ENCODE measurements at places on chromosomes 3 and 15.

- DNase-seq: no peak
Measured at GRCh38 chr15:78768531-78769408, 42.5 kb downstream of the ADAMTS7 start.

DNA sequence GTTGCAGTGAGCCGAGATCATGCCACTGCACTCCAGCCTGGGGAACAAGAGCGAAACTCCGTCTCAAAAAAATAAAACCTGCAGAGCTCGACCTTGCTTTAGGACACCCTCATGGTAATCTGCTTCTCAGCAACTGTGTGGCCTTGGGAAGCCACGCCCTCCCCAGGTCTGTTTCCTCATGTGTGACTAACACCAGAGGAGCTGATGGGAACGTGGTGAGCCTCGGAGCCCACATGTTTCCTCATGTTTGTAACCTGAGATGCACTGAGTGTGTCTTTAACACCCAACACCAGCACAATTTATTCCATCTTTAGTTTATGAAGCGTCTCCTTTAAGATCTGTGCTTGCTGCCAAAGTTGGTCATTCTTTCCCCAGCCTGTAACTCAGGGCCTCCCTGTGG, 142.8 kb downstream of the OCA2 start:
- DNase-seq: no peak

DNA sequence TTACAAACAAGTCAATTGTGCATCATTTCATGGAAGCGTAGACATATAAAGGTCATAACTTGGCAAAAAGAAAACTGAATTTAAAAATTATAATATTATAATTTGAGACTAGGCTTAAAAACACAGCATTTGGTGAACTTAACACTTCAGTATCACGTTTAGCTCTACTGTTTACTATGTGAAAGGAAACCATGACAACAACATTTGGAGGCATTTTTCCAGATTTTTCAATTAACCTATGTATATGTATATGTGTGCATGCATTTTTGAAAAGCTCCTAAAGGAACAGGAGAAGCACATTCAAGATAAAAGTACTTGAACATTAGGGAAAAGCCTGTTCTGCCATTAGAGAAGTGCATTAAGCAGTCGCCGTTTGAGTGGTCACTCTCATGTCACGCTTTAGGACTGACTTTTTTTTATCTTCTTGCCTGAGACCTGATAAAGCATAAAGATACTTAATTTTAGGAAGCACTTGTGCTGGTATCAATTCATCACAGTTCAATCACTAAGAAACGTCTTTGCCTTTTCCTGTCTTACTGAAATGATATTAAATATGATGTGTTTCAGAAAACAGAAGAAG, 156.0 kb downstream of the NAALADL2 start:
- no peak for DNase-seq

GRCh38 chr3:52693071-52693470, 7.2 kb downstream of the GNL3 start:
- DNase-seq: no peak

DNA sequence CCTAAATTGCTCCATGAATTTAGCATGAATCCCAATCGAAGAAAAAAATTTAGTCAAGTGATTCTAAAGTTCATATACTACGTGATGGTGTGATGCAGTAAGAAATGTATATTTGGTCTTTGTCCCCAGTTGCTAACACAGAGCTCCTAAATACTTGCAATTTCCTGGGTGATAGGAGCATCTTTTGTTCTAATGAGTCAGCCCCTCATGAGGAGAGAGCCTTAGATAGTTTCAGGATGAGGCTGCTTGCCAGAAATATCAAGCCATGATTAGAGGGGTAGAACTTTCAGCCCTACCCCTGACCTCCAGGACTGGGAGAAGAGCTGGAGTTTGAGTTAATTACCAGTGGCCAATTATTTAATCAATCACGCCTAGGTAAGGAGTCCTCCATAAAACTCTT, 170.2 kb downstream of the PDE8A start:
- no peak for DNase-seq

DNA sequence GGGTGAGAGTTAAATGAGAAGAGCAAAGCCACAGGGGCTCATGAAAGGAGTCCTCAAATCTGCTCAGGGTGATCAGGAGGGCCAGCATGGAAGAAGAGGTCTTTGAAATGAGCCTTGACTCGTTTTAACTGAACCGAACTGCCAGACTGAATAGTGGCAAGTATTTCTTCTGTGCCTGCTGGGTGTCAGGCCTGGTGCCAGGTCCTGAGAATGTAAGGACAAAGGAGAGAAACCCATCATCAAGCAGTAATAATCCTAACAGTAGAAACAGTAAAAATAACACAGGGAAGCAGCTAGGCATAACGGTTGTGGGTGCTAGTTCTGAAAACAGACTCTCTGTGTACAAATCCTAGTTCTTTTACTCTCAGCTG, 40.4 kb upstream of the SMAD3 start:
- peak; percentile 30 for DNase-seq

- no peak for DNase-seq
Measured at GRCh38 chr3:188282871-188283270, 128.9 kb downstream of the LPP start.

DNA sequence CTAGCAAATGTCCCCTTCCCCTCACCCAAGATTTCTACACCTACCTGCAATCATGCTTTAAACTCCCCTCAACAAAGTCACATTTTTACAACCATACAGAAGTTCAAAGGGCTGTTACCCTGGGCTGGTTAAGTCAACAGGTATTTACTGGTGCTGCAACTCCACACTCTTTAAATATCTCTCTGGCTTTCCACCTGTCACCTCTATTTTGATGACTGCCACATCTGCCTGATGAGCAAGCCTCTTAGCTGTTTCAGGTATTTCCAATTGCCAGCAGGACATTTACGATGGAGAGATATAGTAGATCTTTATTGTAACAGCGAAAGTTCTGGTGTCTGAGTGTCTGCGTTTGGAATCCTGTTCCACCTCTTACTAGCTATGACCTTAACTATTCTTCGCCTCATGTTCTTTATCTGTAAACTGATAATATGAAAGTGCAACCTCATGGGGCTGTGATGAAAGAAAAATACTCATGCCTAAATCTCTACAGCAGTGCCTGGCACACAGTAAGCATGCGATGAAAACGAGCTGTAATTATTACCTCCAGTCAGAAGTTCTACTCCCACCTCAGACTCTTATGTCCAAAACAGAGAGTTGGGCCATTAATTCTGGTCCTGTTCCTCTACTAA, 44.2 kb upstream of the TPM1 start:
- DNase-seq: no peak

- peak; percentile 2 for DNase-seq
Measured at GRCh38 chr15:44222478-44222877, 27.4 kb upstream of the FRMD5 start.

DNA sequence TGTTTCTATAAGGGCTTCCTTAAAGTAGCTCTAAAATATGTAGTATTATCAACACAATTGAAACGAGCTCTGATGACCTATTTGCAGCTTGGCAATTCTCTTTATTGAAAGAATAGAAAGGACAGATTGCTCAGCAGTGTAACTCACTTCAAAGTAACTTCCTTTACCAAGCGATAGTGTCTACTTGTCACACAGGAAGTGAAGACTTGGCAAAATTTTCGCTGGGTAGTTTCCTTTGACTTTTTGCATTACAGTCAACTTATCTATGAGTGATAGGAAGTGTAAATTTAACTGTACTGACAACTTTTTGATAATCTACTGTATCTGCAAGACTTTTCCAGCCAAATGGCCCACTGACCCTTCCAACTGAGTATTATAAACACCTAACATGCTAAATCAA, 22.8 kb downstream of the SLC9A9 start:
- DNase-seq: peak; percentile 65

GRCh38 chr3:119626196-119626595, 28.5 kb downstream of the PLA1A start:
- DNase-seq: peak; percentile 21

GRCh38 chr3:148101061-148101460, 596.6 kb upstream of the AGTR1 start:
- no peak for DNase-seq

DNA sequence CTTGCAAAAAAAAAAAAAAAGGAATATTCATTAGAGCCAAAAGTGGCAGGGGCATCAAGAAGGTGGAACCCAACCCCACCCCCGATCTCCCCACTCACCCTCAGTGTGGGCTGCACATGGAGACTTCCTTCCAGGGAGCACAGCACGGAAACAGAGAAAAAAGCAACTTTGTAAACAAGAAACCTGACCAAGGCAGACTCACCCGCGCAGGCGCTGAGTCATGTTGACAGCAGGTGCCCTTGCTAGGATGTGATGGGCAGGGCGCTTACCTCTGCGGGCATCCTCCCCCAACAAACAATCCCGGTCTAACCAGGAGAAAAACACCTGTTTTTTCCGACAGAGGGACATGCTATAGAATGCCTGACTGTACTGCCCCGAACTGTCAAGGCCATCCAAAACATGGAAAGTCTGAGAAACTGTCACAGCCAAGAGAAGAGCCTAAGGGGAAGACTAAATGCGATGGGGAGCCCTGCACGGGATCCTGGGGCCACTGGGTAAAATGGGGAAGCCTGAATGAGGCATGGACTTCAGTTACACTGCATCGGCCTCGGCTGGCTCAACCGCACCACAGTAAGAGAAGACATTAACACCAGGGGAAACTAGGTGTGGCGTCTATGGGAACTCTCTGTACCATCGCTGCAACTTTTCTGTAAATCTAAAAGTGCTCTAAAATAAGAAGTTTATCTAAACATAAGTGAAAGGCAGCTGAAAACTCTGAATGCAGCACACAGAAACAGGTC, 66.7 kb upstream of the GATA2 start:
- DNase-seq: no peak

GRCh38 chr3:30252474-30252873, 353.9 kb upstream of the TGFBR2 start:
- no peak for DNase-seq

DNA sequence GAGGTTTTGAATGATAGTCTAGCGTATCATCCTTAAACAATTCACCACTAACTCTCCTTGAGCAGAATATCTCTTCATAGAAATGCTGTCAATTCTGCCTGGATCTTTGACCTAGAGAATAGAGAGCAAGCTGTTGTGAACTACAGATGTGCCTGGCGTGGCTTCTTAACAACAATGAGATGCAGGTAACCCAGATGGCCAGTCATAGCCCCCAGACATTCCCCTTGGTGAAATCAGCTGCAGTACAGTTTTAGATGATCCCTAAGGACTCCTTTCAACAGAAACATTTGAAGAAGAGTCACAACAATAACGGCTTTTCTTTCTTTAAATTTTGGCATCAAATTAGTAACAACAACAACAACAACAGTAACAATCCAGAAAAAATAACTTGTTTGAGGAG, 1041.3 kb downstream of the ROBO1 start:
- DNase-seq: no peak

DNA sequence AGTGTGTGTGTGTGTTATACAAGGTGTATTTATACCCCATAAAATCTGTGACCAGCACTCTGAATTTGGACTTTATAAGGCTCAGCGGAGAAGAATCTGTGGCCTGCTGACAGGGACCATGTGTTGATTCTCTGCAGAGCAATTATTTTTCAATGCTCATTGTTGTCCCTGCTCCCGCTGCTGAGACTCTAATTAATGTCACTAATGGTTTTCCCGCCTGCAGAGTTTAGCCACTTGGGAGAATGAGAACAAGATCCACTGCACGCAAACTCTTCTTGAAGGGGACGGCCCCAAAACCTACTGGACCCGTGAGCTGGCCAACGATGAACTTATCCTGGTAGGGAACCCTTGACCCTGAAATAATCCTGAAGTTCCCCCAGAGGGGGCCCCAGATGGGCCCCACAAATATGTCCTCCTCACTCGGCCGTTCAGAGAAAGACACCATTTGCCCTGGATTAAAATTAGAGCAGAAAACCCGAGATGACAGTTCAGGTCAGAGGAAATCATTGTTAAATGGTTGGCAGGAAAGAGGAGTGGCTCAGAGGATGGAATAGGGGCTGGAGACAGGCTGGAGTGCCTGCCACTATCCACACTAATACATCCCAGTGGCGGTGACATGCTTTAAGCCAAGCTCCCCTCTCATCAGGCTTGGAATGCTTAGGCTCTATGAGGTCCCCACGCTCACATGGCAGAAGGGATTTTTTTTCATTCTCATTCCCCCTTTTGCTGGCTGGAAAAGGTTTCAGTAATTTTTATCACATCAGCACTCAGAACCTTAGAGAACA, 3.3 kb downstream of the CRABP1 start:
- DNase-seq: no peak

- no peak for DNase-seq
Measured at GRCh38 chr3:59127071-59127470, 77.2 kb upstream of the CFAP20DC start.

- no peak for DNase-seq
Measured at GRCh38 chr3:192022412-192022811, 561.4 kb downstream of the PYDC2 start.

GRCh38 chr15:76582550-76582949, 246.0 kb downstream of the ISL2 start:
- DNase-seq: no peak

- DNase-seq: no peak
Measured at GRCh38 chr3:173916799-173917198, 519.3 kb downstream of the NLGN1 start.

DNA sequence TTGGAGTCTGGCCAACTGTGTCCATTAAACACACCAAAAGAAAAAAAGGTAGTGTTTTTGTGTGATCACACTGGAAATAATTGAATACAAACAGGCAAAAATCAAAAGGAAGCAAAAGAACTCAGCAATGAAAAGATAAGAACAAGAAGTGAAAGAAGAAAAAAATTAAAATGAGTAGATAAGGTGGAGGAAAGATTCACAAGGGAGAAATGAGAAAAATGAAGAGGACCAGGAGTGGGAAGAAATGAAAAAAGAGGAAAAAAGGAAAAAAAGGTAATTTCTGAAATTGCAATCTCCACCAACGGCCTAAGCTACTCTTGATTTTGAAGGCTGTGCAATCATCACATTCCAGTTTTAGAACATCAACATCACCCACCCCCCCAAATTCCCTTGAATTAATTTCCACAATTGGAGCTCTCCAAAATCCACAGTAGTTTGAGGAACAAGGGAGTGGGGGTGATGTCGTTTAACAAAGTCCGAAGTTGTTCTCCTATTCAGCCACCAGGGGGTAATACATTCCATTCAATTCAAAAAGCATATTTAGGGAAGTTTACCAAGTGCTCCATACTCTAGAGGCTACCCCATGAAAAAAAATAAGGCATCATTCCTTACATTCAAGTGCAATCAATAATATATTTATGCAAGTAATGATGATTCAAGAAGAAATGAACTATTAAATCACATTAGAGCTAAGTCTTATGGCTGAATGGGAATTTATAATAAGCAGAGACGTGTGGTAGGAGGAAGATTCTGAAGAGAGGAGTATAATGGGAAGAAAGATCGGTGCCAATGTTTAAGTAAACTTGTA, 37.4 kb downstream of the ZNF860 start:
- peak; percentile 48 for DNase-seq

DNA sequence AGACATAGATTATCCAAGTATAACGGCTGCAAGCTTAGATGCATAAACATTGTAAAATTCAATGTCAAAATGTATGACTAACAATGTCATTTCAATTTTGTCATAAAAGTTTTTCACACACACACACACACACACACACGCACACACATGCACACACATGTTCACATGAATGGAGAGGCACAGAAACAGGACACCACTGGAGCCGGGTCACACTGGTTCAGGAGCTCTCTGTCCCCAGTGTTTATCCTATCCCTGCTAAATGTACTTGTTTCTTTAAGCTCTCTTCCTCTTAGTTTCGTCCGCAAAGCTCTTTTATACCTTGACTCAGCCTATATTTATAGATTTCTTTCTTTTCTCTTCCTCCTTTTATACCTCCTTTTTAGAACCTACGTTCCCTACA, 249.9 kb downstream of the CADPS start:
- no peak for DNase-seq

Measured in suppressor macrophage (primary cell).